Occipital lobe (tissue), 3 donors: ENCODE measurements at places on chromosomes 1 and 21.
A peak's percentile ranks its signal among the peaks of the same experiment; 100 is the strongest.

DNA sequence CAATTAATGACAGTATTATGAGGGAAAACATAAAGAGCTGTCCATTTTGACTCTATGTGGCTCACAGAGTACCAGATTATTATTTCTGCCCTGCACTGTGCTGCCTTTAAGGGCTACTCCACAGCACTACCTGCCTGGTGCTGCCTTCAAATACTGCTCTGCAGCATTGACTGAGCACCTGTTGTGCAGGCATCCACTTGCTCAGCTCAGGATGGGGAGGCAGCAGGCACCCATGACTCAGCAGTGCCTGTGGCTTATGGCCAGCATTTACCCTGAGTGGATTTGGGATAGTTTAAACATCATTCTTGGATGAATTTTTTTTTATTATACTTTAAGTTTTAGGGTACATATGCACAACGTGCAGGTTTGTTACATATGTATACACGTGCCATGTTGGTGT lies 953 bp upstream of the KPRP start:
- no peak for DNase-seq

DNA sequence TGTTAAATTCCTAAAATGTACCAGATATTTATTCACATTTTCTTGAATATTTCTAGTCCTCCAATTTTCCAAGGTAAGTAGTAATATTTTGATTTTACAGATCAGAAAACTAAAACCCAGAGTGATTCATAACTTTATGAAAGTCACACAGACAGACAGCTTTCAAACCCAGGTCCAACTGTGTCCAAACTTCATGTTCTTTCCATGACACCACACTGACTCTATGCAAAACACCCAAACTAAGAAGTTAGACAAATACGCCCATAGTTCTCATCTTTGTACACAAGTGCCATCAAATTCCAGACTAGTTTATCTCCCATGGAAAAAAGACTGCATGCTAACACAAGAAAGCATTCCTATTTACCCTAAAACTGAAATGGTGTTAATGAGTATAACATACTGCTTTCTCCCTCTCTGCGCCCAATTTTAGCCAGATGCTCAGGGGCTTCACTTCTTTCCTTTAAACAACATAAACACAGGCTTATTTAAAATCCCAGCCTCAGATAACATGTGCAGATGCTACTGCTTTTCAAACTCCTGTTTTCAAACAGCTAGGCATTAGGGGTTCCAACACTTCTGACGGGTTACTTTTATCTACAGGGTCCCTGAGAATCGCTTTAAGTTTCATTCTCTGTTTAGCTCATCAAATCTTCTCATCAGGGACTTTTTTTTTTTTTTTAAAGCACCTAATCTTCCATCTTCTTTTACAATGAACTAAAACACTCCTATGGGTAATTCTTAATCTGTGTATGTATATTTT lies 44.6 kb downstream of the WASF2 start:
- no peak for DNase-seq

- no peak for DNase-seq
Measured at GRCh38 chr1:7760245-7760644, 10.9 kb upstream of the VAMP3 start.

DNA sequence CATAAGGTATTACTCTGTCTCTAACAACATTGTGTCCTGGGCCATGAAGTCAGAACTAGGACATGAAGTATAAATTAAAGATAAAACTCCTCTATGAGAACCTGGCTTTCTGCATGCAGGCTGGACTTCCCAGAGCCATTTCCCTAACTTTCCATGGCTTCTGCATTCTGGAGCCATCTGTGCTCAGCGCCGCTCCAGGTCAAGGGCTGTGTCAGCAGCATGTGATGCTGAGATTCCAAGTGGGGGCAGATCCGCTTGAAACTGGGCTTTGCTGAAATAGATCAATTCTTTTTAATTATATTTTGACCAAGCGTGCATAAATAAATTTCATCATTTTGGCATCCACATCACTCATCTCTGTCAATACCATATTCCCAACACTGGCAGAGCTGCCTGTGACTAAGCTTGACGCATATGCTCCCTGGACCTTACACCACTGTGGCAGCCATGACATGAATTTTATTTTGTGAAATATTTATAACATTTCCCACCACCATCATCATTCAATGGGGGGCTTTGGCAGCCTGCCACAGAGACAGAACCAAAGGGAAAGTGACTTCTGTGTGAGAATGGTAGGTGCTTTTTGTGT lies 110.4 kb upstream of the KCNK1 start:
- DNase-seq, result no peak

DNA sequence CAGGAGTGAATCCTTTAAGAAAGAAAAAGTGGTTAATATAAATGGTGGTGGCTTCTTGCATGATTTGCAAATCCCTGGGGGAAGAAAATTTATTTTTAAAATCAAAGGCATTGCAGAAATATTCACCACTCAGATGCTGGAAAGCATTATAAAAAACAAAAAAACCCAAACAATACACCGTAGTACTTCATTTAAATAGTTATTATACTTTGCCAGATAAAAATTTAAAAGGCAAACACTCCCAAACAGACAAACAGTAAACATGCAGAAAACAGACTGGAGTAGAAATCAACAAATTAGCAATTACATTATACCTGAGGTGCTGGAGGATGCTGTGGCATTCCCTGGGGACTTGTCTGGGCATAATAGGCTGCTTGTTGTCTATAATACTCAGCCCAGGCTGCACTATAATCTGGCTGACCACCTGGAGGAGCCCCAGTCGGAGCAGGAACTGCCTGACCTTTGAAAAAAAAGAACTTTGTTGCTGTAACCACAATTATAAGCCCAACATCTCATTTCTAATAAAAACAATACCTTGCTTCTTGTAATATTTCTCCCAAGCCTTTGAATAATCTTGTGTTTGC lies 29.9 kb downstream of the FUBP1 start:
- DNase-seq, result no peak

GRCh38 chr21:46459356-46460112 lies 843 bp downstream of the DIP2A start:
- peak; percentile 12 for DNase-seq

DNA sequence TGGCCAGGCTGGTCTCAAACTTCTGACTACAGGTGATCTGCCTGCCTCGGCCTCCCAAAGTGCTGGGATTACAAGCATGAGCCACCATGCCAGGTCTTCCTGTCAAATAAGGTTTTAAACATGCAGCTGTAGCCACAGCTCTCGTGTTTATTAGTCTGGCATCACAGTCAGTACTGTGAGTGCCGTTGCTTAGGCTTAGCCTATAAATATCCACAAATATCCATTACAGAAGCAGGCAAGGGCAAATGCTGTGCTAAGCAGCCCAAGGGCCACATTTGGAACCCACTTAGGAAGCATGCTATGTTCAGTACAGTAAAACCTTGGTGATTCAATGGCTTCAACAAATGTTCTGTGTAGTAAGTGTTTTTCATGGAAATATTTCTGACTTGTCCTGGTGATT lies 75.9 kb downstream of the KIF1B start:
- DNase-seq, result no peak

- DNase-seq, result no peak
Measured at GRCh38 chr1:33630686-33631085, 158.2 kb downstream of the ZSCAN20 start.

- DNase-seq, result no peak
Measured at GRCh38 chr1:92583821-92584760, 97.4 kb upstream of the GFI1 start.

- DNase-seq, result no peak
Measured at GRCh38 chr1:31437433-31438037, 24.5 kb downstream of the SERINC2 start.

- no peak for DNase-seq
Measured at GRCh38 chr1:153609585-153609907, 3.4 kb downstream of the S100A16 start.

- DNase-seq, result no peak
Measured at GRCh38 chr1:243435836-243436235, 180.0 kb downstream of the SDCCAG8 start.

DNA sequence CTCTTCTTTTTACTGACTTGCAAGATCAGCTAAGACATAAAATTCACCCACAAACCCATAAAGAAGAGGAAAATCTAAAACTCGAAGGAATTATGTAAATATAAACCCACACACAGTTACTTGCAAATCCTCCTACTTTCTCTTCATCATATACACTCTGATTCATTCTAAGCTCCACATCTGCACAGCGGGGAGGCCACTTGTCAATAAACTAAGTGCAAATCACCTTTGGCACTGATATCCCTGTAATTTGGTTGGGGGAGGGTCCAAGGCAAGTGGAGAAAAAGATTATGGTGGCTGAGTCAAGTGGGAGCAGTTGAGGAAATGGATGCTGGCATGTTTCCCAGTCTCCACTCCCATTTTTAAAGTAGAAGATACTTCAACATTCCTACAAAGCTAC lies 596.5 kb downstream of the MATN1 start:
- no peak for DNase-seq

DNA sequence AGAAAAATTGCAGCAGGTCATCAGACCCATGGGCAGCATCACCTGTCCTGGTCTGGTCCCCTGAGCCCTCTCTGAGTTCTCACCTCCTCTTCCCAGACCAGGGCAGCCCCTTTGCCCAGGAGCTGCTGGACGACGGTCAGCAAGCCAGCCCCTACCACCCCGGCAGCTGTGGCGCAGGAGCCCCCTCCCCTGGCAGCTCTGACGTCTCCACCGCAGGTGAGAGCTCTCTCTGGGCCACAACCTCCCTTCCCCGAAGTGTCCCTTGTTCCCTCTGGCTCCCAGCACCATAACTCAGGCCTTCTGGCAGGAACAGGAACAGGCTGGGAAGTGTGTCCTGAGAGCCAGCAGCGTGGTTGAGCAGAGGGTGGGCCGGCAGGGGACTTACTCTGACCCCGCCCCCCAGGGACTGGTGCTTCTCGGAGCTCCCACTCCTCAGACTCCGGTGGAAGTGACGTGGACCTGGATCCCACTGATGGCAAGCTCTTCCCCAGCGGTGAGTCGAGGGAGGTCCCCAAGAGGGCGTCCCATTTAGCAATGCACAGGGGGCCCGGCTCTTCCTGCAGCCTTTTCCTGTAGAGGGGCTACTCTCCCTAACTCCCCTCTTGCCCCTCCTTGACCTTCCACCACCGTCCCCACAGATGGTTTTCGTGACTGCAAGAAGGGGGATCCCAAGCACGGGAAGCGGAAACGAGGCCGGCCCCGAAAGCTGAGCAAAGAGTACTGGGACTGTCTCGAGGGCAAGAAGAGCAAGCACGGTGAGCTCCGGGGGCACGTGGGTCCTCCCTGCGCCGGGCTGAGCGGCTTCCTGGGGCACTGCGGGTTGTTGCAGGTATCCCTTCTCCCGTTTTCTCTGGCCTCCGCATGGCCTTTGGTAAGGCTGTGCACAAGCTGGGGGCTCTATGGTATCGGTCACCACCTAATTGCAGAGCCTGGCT lies 2.4 kb downstream of the ELF3 start:
- no peak for DNase-seq

DNA sequence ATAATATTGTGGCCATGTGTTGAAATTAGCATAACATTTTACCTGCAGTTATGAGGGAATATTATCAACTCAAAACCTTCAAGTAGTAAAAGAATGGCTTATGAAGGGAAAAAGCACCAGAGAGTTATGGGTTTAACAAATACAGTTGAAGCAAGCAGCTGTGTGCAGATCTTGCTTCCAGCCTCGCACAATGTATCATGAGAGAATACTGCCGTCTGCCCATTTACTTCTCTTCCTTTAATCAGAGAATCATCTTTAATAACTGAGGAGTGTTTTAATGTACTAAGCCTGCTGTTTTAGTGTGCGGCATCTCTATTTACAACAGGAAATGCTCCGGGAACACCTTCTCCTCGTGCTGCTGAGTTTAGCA lies 120.9 kb downstream of the ATG4C start:
- no peak for DNase-seq

DNA sequence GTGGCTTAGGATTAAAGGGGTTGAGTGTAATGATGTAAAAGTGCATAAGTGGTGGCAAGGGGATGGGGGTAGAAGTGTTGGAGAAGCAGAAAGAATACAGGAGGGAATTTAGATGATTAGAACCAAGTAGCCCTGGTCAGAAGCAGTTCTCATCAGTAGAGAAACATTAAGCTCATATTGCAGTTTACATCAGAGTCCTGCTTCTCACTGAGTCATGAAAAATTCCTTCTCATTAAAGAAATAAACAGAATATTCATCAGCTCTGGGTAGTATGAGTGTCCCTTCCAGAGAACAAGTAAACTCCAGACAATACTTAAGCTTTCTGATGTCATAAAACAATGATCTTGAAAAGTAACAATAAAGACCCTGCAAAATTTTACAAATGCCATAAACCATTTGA lies 36.5 kb downstream of the LRRIQ3 start:
- no peak for DNase-seq

DNA sequence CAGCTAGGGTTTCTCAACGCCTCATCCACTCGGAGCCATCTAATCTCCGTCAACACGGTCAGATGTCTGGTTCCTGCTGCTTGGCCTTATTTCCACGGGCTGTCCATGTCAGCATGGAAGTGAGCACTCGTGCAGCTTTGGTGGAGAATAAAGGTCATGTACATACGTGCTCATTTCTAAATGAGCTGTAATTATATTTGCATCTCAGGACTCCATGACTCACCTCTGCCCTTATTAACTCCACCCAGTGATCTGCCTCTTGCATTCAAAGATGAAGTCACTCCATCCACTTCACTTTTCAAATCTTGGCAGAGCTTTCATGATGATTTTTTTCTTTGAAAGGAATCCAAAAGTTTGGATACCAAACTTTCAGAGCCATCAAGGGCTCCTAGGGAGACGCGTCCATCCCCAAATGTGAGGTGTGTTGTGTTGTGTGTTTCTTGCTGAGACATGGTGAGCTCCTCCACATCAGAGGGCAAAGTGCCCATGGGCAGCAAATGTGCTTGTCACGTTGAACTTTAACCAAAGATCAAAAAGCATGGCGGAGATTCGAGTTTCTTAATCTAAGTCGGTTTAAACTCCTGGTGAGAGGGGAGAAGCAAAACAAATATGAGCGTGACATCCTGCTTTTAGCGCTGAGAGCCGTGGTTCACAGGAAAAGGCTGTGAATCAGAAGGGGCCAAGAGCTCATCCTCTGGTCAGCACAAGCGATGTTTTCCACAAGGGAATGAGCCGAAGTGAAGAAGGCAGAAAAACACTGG lies 68.6 kb upstream of the ERRFI1 start:
- no peak for DNase-seq

GRCh38 chr1:175466556-175466955 lies 274.0 kb upstream of the KIAA0040 start:
- no peak for DNase-seq
